ENCODE measurements at places on chromosomes 1 and 21.

DNA sequence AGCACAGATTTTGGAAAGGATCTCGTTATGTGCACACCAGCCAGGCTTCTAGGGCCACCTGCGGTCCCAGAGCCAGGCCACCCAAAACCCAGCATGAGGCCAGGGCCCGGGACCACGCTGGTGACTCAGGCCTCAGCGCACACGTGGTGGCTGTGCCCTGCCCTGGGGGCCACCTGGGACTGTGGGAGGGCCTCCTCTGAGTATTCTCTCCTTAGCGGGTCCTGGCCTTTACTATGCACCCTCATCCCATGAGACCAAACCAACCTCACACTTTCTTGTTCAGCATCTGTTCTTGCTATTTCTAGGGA, 9.9 kb downstream of the WNT9A start:
- DNase-seq, result no peak

DNA sequence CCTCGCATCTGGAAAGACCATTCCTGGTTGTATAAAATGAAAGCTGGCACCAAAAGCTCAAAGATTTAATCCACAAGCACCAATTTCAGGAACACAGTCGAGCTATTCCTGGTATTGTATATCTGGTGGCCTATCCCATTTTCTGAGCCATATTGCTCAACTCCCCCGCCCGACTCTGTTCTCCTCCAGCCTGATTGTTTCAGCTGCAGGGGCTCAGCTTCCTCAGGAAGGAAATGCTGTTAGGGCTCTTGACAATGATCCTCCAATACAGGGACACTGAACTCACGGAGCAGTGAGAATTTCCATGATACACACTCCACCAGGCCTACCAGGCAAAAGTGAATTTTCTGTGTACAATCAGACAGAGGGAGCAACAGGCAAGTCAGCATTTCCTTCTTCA, 16.9 kb upstream of the TDRD10 start:
- no peak for DNase-seq

- no peak for DNase-seq
Observed at GRCh38 chr1:198528364-198528763, 12.1 kb downstream of the ATP6V1G3 start.

DNA sequence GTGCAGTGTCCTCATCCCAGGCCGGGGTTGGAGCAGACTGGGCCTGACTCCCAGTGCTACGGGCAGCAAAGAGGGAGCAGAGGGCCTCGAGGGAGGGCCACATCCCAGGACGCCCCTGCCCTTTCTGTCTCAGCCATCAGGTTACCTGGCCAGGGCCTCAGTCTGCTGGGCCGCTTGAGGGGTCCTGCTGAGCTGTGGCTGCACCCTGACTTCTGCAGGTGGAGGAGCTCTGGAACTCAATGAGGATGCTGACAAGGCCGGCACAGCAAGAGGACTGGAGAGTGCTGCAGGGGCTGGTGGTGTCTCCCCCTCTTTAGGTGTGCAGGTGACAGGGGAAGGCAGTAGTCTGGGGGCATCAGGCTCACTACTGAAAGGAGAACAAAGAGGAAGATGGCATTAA, 3.3 kb downstream of the ZNF692 start:
- no peak for DNase-seq

- no peak for DNase-seq
Observed at GRCh38 chr1:147618077-147618569, 52.2 kb downstream of the ACP6 start.

- DNase-seq, result no peak
Observed at GRCh38 chr1:243799908-243800307, 50.1 kb downstream of the AKT3 start.

DNA sequence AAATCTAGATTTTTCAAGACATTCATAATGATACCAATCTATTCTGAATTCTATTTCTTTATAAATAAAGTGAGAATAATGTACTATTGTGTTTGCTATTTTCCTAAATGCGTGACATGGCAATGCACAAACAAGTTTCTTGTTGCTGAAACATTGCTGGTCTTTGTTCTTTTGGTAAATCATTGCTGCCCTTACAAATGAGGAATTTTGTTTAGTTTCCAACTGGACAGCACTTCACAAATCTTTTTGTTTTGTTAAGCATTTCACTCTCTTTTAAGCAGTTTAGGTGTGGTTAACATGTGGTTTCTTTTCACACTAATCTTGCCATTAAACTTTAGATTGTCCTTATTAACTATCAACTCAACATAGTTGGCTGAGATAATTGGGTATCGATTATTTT, 94.6 kb downstream of the LRRC7 start:
- no peak for DNase-seq

GRCh38 chr1:9680828-9681227, 29.3 kb downstream of the PIK3CD start:
- DNase-seq, result no peak

GRCh38 chr1:44719318-44719717, 11.7 kb downstream of the RNU5D-1 start:
- no peak for DNase-seq

All from iPS DF 6.9 (cell line).